ENCODE measurements at places on chromosomes 1 and 21.

DNA sequence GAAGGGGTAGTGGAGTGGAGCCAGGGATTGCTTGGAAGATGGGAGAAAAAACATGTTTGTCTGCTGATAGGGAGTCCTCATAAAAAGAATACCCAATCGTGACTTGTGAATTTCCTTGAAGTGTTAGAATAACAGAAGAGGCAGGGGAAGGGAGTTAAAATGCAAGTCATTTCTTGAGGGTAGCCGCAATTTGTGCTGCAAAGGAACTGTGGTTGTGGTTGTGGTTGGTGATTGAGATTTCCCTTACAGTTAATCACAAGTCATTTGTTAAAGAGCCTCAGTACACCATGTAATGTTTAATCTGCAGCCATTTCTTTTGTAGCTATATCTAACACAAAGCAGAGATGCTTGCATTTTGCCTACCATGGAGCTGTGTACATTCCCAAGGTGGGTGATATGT, 38.5 kb upstream of the EGLN1 start:
- no peak for DNase-seq

GRCh38 chr1:110370827-110371226, 20.0 kb downstream of the SLC16A4 start:
- DNase-seq, result peak; percentile 21

- DNase-seq, result no peak
Observed at GRCh38 chr1:9737057-9737456, 85.5 kb downstream of the PIK3CD start.

DNA sequence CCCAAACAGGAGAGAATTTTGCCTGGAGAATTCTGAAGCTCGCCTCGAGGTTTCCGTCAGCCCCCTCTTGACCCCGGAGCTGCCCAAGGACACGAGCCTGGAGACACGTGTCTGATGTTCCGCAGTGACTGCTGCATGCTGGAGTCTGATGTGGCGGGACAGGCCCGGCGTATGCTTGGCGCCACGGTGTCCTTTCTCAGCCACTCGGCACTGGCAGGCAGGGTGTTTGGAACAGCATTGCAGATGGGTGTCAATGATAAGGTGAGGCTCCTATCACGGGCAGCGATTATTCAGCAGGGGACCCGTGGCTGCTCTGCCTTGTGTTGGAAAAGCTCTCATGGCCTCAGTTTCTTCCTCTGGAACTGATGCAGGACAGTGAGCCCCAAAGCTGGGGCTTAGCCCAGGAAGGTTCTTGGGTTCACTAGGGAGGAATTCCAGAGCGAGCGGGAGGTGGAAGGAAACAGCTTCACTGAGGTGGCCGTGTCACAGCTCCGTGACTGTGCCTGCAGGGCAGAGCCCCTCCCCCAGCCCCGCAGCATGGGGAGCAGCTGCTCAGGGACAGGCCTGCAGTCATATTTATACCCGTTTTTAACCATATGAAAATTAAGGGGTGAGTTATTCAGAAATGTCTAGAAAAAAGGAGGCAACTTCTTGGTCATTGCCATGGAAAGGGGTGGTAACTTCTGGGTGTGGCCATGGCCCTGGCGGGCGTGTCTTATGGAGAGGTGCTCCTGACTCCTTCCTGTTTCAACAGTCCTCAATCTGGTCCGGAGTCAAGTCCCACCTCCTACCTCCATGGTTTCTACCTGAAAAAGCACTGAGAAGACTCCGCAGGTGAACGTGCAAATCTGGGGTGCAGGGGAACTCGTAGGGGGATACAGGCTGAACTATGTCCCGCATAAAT, 123.4 kb downstream of the SIK1 start:
- DNase-seq, result no peak

DNA sequence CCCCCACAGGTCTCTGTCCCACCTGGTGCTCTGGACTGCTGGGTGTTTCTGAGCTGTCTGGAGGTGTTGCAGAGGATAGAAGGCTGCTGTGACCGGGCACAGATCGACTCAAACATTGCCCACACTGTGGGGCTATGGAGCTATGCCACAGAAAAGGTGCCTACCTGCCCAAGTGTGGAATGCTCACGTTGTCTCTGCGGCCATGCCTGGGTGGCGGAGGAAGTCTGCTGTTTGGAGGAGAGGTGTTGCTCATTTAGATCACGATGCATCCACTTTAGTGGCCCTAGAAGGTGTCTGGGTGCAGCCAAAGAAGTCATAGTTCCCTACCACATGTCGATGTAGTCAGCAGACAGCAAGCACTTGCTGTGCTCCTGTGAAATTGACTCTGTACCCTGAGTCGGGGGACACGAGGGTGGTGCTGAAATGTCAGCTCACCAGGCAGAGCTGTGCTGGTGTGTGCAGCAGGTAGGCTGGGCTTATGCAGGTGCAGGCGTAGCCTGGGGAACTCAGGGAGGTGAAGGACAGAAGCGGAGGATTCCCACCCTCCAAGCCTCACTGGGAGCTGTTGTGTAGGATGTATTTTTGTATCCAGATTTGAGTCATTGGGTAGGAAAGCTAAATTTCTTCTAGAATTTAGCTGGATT, 32.8 kb upstream of the PWP2 start:
- DNase-seq, result no peak
